ENCODE measurements at places on chromosomes 3 and 15. TPM values are rescaled to one million over a fixed set of nuclear protein-coding genes. Genes with fewer than 3 reads are reported as not detected.

The SPINK8 gene
- not detected for total RNA-seq

The APEH gene
- 90.5 TPM for total RNA-seq

- no peaks in the 10 kb centered on the region for H3K27me3 ChIP-seq
- no peak for DNase-seq
- no peak overlapping the region for H3K27ac ChIP-seq
- H3K36me3 ChIP-seq: no peaks in the 10 kb centered on the region
- H3K4me3 ChIP-seq: no peak overlapping the region
These were observed 56.4 kb upstream of the KCNMB2 start for GRCh38 chr3:178479860-178480259.

DNA sequence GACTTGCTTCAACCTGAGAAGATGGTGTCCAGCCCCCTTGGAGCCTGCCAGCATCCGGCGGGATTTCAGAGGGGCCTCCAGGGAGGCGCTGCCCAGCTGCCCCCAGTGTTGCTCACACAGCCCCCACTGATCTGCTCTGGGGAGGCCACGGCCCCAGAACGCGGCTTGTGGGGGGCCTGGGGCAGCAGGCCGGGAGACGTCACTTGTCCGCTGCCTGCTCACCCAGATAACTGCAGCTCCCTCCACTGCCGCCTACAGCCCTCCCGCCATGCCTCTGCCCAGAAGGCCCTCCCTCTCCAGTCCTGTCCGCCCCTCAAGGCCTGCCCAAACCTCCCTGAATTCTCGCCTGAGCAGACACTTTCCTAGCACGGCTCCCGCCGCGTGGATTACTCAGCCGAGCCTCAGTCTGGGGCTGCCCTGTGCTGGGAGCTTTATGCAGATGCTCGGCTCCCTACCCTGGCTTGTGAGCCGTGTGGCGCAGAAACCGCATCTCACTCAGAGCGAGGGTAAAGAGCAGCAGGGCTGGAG, 17.2 kb upstream of the ADIPOQ start:
- no peak for DNase-seq
- peaks cover 82% of the 10 kb centered on the region for H3K27me3 ChIP-seq
- H3K36me3 ChIP-seq: no peaks in the 10 kb centered on the region
- no peak overlapping the region for H3K27ac ChIP-seq
- H3K4me1 ChIP-seq: peaks cover 27% of the 10 kb centered on the region
- H3K4me3 ChIP-seq: no peak overlapping the region

GRCh38 chr3:38039899-38040261, 872 bp downstream of the DLEC1 start:
- H3K4me1 ChIP-seq: peaks cover 7% of the 10 kb centered on the region
- DNase-seq: no peak
- H3K27ac ChIP-seq: no peak overlapping the region
- no peaks in the 10 kb centered on the region for H3K36me3 ChIP-seq
- H3K27me3 ChIP-seq: peaks cover 6% of the 10 kb centered on the region
- H3K4me3 ChIP-seq: peak overlapping the region; percentile 52

- H3K36me3 ChIP-seq: no peaks in the 10 kb centered on the region
- peak; percentile 64 for DNase-seq
- H3K27ac ChIP-seq: peak overlapping the region; percentile 96
- H3K27me3 ChIP-seq: no peaks in the 10 kb centered on the region
- peaks cover 46% of the 10 kb centered on the region for H3K4me1 ChIP-seq
These were observed 57.8 kb upstream of the CPOX start for GRCh38 chr3:98650971-98651779.

The SUSD5 gene
- total RNA-seq: 0.14 TPM

The TAMM41 gene
- total RNA-seq: 8.0 TPM

DNA sequence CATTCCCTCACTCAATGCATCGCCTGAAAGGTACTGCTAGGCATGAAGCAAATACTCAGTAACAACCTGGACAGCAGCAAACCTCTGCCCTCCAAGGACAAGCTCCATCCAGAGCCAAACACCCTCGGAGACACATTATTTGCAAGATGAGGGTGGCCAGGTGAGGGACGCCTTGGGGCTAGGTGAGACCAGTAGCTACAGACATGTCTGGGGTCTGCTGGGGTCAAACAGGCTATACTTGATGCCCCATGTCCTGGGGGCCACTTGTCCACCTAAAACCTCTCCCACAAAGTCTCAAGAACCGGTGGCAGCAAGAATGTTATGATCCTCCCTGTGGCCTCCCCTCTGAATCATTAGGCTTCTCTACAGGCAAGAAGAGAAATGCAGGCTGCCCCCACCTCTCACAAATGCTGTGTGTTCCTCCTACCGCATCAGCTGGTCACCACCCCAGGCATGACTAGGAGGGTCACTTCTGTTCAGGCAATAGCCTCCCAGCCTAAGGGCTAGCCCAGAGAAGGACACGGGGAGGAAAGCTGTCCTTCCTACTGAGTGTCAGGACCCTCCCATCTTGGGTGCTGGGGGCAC, 54.3 kb downstream of the TBC1D2B start:
- H3K4me3 ChIP-seq: no peak overlapping the region
- DNase-seq: no peak
- H3K36me3 ChIP-seq: peaks cover 65% of the 10 kb centered on the region
- H3K4me1 ChIP-seq: peaks cover 3% of the 10 kb centered on the region

DNA sequence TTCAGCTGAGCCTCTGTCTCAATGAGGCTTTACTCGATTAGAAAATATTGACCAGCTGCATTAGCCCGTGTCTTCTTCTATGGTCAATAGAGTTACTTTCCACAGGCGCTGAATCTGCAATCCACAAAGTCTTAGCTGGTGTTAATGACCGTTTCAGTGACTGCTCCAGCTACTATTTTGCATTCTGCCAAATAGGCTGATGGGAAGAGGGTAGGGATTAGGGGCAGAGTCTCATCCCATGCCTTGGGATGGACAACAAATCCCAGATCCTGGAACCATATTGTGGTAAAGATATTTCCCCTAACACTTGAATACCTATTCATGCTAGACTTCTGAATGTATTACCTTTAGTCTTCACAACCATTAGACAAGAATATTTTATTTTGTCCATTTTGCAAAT, 29.5 kb upstream of the MAGI1 start:
- H3K27me3 ChIP-seq: no peaks in the 10 kb centered on the region
- no peak for DNase-seq
- no peaks in the 10 kb centered on the region for H3K36me3 ChIP-seq
- H3K4me1 ChIP-seq: no peaks in the 10 kb centered on the region
- H3K4me3 ChIP-seq: no peak overlapping the region
- H3K27ac ChIP-seq: no peak overlapping the region

DNA sequence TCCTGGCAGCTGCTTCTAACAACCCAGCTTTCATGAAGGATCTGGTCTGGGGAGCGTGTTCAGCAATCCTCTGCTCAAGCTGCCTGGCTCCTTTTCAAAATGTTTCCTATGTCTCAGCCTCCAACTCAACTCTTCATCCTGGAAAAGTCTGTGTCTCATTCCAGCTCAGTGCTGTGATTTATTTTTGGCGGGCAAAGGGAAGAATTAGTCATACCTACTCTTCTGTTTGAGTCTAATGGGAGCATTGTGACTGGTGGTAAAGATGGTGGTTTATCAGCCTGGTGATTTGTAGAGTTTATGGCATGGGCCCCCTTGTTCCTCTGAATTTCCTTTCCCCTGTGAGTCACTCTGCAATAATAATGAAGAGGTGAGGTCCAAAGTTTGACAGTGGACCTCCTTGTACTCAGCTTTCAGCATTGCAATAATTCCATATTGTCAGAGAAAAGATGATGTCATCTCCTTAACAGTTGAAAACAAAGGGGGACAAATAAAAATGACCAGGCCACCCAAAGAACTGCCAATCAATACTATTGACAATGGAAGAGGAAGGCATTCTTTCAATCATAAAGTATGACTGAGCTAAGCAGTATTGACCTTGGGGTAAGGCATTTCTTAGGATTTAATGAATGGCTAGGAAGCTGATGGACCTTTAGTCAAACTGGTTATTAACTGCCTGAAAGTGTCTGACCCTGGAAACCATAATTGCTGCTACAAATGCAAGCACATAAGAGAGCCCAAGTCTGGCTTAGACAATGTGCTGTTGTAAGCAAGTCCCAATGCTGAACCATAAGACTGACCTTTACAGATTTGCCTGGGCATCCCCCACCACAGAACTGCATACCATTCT, 204.7 kb upstream of the MCTP2 start:
- H3K27me3 ChIP-seq: no peaks in the 10 kb centered on the region
- no peaks in the 10 kb centered on the region for H3K4me1 ChIP-seq
- no peak for DNase-seq
- no peak overlapping the region for H3K4me3 ChIP-seq

DNA sequence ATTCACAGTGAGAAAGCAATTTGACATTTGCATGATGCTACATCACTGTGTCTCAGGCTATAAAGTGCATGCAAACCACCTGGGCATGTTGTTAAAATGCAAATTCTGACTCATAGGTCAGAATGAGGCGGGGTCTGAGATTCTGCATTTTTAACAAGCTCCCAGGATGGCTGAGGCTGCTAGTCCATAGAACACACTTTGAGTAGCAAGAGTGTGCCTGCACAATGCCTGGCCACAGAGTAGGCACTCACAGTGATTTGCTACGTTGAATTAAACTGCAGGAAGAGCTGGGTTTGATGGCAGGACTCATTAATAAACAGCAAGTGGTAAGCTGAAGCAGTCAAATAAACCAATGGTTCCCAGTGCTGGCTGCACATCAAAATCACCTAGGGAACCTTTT, 48.1 kb downstream of the NTRK3 start:
- no peak overlapping the region for H3K4me3 ChIP-seq
- DNase-seq: no peak
- H3K4me1 ChIP-seq: no peaks in the 10 kb centered on the region
- no peaks in the 10 kb centered on the region for H3K27me3 ChIP-seq

- peak; percentile 8 for DNase-seq
- no peak overlapping the region for H3K4me3 ChIP-seq
These were observed 50.0 kb upstream of the TBC1D23 start for GRCh38 chr3:100210772-100211135.

GRCh38 chr15:60421544-60421943, 23.8 kb upstream of the ANXA2 start:
- DNase-seq: no peak
- H3K27me3 ChIP-seq: no peaks in the 10 kb centered on the region
- H3K4me3 ChIP-seq: no peak overlapping the region
- H3K27ac ChIP-seq: no peak overlapping the region
- peaks cover 3% of the 10 kb centered on the region for H3K36me3 ChIP-seq

The TEX55 gene
- not detected for total RNA-seq

- no peak for DNase-seq
- no peak overlapping the region for H3K27ac ChIP-seq
- H3K4me3 ChIP-seq: no peak overlapping the region
- H3K36me3 ChIP-seq: no peaks in the 10 kb centered on the region
- no peaks in the 10 kb centered on the region for H3K4me1 ChIP-seq
- H3K27me3 ChIP-seq: no peaks in the 10 kb centered on the region
These were observed 168.7 kb downstream of the PTPRG start for GRCh38 chr3:61730056-61730455.

GRCh38 chr15:29102911-29103823, 166.5 kb downstream of the NSMCE3 start:
- H3K27me3 ChIP-seq: peaks cover 6% of the 10 kb centered on the region
- no peak overlapping the region for H3K4me3 ChIP-seq
- H3K4me1 ChIP-seq: no peaks in the 10 kb centered on the region
- no peak for DNase-seq
- no peak overlapping the region for H3K27ac ChIP-seq

The DUOX1 gene
- 0.61 TPM for total RNA-seq

The ZNF445 gene
- total RNA-seq: 5.9 TPM
